Activated B cell treated with CpG ODN at 0.5 μM for 24 hours (primary cell): ENCODE measurements at places on chromosomes 3 and 15. TPM values are rescaled to one million over a fixed set of nuclear protein-coding genes. Genes with fewer than 3 reads are reported as not detected.

DNA sequence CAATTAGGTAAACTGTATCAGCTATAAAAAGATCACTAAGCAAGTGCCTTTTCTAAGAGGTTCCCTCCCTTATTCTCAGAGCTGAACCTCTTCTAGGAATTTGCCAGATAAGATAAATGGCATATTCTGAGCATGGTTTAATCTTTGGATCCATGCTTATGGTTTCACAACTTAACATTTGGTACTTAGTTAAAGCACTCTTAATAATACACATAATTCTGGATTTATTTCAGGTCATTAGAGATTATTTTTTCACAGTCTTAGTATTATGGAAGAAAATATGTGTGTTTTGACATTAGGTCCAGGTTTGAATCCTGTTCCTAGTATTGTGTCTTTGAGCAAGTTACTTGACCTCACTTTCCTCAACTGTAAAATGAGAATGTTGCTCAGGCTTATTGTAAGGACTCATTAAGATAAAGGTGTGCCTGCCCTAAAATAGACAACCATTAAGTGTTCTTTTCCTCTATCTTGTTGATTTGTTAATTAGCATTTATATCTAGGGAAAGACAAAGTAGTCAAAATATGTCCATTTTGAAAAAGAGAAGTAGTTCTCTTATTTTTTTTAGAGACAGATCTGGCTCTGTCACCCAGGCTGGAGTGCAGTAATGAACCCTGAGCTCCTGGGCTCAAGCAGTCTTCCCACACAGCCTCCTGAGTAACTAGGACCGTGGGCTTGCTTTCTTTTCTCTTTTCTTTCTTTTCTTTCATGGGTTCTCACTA lies 43.4 kb downstream of the TSC22D2 start:
- peaks cover 11% of the 10 kb centered on the region for H3K36me3 ChIP-seq
- H3K4me3 ChIP-seq = no peak overlapping the region
- DNase-seq = no peak

Gene EEFSEC
- 20.0 and 21.3 TPM in 2 replicates for total RNA-seq

Gene ZCWPW2
- total RNA-seq = not detected in 2 replicates

DNA sequence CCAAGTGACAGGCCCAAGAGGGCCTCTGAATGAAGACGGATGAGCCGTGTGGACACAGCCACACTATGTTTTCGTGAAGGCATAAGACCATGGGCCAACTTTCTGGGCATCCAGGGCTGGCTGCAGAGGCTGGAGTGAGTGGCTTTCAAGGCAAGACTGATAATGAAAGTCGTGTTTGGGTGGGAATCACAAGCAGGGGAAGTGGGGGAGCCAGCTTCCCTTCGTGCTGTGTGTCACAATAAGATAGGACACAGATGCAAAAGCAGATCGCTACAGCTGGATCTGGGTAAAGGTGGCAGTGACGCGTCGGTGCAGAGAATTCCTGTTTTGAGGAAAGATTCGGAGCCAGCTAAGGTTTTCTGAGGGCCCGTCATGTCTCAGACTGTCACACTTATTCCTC lies 309.8 kb upstream of the CTDSPL start:
- no peaks in the 10 kb centered on the region for H3K36me3 ChIP-seq
- DNase-seq = no peak
- H3K27me3 ChIP-seq = no peaks in the 10 kb centered on the region
- no peak overlapping the region for H3K4me3 ChIP-seq

Gene IL17RE
- 0.66 and 0.82 TPM in 2 replicates for total RNA-seq

Gene RTP3
- not detected in 2 replicates for total RNA-seq

- H3K4me1 ChIP-seq = no peaks in the 10 kb centered on the region
- H3K27me3 ChIP-seq = peaks cover 8% of the 10 kb centered on the region
- no peak for DNase-seq
- H3K27ac ChIP-seq = no peak overlapping the region
Measured at GRCh38 chr3:14525685-14526631, 14.2 kb downstream of the GRIP2 start.

Gene NME9
- not detected in 2 replicates for total RNA-seq

GRCh38 chr3:46369675-46370132 lies 1.0 kb upstream of the CCR5 start:
- H3K36me3 ChIP-seq = no peaks in the 10 kb centered on the region
- no peak overlapping the region for H3K27ac ChIP-seq
- peaks cover 34% of the 10 kb centered on the region for H3K4me1 ChIP-seq
- no peak overlapping the region for H3K4me3 ChIP-seq
- no peak for DNase-seq

GRCh38 chr3:140243575-140243974 lies 308.6 kb downstream of the CLSTN2 start:
- no peaks in the 10 kb centered on the region for H3K4me1 ChIP-seq
- no peaks in the 10 kb centered on the region for H3K27me3 ChIP-seq
- no peak for DNase-seq
- H3K27ac ChIP-seq = no peak overlapping the region
- H3K4me3 ChIP-seq = no peak overlapping the region
- no peaks in the 10 kb centered on the region for H3K36me3 ChIP-seq

Gene CLSTN2
- not detected in 2 replicates for total RNA-seq

- no peak overlapping the region for H3K27ac ChIP-seq
- H3K27me3 ChIP-seq = peaks cover 5% of the 10 kb centered on the region
- no peak overlapping the region for H3K4me3 ChIP-seq
- H3K36me3 ChIP-seq = no peaks in the 10 kb centered on the region
- H3K4me1 ChIP-seq = no peaks in the 10 kb centered on the region
Measured at GRCh38 chr15:91704343-91704742, 149.2 kb upstream of the SLCO3A1 start.

Gene COL7A1
- total RNA-seq = 0.98 and 1.5 TPM in 2 replicates

Gene IRAK2
- total RNA-seq = 8.6 and 8.8 TPM in 2 replicates

Gene SLC22A14
- 0.16 TPM in 1 of 2 replicates, not detected in the other for total RNA-seq

Gene GOLGA8G
- not detected in 2 replicates for total RNA-seq

DNA sequence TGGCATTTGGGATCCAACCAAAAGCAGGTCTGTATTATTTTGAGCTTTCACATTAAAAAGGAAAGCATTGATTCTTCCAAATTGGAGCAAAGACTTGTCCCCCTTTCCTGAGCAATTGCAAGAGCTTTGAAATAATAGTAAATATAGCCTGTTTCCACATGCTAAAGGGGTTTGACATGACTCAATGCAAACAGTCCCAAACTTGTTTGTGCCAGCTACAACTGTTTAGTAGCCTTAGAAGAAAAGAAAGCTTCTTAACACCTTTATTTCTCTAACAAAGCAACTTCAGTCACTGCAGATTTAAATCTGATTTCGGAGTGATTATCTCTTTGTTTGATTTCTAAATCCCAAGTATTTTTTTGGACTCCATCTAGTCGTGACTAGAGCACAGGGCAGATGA lies 180.2 kb downstream of the SEMA6D start:
- no peaks in the 10 kb centered on the region for H3K27me3 ChIP-seq
- H3K4me1 ChIP-seq = no peaks in the 10 kb centered on the region
- no peak overlapping the region for H3K4me3 ChIP-seq
- DNase-seq = no peak

GRCh38 chr15:65655026-65655425 lies 33.3 kb downstream of the SLC24A1 start:
- no peak overlapping the region for H3K27ac ChIP-seq
- no peak overlapping the region for H3K4me3 ChIP-seq
- no peaks in the 10 kb centered on the region for H3K27me3 ChIP-seq
- peaks cover 15% of the 10 kb centered on the region for H3K4me1 ChIP-seq
- no peak for DNase-seq
